Stimulated activated memory B cell treated with anti-CD40 and anti-IgM and Interleukin-4, amounts not matched to agents 10 μg/mL and 1 μg/mL and 100 μg/mL, for 72 hours (primary cell): ENCODE measurements at places on chromosomes 11 and 22.
A peak's percentile ranks its signal among the peaks of the same experiment; 100 is the strongest.

GRCh38 chr11:129896062-129896461 is 684 bp upstream of the NFRKB start:
- ATAC-seq, result no peak

GRCh38 chr11:128525411-128526243 is 61.7 kb downstream of the ETS1 start:
- ATAC-seq, result no peak

- ATAC-seq, result no peak
Observed at GRCh38 chr11:46680164-46680760, 20.2 kb downstream of the ARHGAP1 start.

DNA sequence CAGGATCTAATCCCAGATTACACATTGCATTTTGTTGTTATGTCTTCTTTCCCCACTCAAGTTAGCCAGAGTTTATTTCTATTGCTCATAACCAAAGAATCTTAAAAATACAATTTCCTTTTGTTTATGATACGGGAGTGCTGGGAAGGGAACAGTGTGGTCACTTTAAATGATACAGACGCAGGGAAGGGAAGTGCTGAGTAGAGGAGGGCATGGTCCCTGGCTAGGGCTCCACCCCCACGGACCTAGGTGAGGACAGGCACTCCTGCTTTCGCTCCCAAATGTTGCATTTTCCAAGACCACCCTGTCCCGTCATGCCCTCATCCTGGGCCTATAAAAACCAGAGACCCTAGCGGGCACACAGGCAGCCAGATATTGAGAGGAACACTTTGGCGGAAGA is 30.6 kb upstream of the NARS2 start:
- ATAC-seq, result no peak

GRCh38 chr11:34620820-34621792 is at the start of gene EHF:
EHF (plus strand) TSS chr11:34621093; CDS start chr11:34642631, 21,538 bp downstream.
- no peak for ATAC-seq

GRCh38 chr11:65014726-65015227 is 817 bp downstream of the ARL2 start:
- ATAC-seq, result no peak

DNA sequence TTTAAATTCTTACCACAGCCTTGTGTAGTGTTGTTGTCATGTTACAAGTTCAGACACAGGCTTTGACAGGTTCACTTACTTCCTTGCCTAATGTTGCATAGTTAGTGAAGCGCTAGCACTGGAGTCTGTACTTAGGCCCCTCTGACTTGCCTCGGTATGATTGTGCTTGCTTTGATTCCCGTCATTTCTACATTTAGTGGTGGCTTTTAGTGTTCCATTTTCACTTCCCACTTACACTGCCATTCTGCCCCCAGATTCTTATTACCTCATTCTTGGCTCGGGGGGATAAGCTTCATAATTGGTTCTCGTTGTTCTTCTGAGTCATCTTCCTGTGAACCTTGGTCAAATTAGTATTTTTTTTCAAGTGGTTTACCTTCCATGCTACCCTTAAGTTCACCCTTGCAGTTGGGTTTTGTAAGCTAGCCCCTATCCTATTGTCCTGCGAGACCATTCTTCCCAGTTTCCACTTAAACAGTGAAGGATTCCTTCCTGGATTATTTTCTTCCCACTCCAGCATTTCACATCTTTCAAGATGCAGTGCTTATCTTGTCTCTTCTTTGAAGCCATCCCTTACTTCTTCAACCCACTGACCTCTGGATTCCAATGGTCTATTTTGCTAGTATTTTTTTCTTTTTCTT is 68.7 kb downstream of the DDX10 start:
- peak; percentile 97 for ATAC-seq

- no peak for ATAC-seq
Observed at GRCh38 chr11:20522536-20522935, 76.9 kb upstream of the SLC6A5 start.

DNA sequence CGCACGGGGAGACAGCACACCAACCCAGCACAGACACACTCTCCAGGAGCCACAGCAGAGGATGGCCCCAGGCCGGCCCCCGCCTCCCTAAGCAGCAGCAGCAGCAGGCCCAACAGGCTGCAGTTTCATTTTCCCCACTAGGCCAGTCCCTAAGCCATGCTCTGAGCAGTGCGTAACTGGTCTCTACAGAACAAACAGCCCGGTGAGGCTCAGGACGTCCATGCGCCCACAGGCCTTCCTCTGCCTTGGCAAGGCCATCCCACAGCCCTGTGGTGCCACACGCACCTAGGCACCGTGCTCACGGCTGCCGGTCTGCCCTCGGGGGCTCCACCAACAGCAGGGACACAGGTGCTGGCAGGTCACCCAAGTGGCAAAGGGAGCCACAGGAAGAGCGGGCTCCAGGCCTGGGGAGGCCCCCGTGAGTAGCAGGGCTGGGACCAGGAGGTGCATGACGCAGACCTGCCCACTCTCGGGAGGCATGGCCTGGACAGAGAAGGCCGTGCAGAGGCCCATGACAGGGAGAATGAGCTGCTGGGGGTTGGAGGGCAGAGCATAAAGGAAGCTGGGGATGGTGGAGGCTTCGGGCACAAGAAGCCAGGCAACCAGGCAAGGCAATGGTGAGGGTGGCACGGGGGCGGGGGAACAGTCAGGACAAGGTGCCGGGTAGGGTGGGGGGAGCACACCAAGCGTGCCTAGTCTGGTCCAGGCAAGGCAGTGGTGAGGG is 1.4 kb upstream of the MOB2 start:
- ATAC-seq, result peak; percentile 66

- no peak for ATAC-seq
Observed at GRCh38 chr22:49671331-49672013, 156.2 kb downstream of the BRD1 start.

GRCh38 chr22:40019100-40019499 is 24.3 kb downstream of the FAM83F start:
- ATAC-seq, result no peak

- ATAC-seq, result no peak
Observed at GRCh38 chr11:63610604-63611394, 3.4 kb downstream of the PLAAT3 start.

DNA sequence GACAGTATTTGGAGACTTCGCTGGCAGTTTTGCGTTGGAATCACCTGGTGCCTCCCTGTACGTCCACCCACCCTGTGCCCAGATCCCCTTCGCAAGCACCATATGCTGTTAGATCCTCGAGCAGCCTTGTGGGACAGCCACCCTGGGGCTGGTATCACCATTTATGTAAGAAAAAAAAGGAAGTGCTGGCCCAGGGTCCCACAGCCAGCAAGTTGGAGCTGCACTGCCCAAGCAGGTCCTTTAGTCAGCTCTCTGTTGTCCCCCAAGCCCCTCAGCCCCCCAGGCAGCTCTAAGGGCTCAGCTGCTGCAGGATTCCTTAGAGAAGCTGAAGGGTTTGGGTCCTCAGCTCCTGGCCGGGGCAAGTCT is 80.3 kb downstream of the FBLN1 start:
- no peak for ATAC-seq

DNA sequence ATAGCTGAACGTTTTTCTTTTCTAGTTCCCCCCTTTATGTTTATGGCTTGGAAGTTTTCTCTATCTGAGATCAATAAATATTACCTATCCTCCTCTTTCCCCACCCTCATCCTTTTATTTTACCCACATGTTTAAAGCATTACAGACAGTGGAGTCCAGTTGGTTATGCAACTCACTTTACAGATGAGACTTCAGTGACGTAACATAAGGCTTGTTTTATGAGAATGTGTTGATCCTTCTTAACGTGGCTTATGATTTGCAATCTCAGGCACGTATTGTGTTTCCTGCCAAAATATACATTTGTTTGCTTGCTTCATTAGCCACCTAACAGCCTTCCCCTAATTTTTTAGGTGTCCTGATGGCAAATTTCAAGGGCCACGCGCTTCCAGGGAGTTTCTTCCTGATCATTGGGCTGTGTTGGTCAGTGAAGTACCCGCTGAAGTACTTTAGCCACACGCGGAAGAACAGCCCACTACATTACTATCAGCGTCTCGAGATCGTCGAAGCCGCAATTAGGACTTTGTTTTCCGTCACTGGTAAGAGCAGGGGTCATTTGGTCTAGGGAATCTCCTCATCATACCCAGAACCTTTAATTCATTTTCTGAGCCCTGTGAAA is 36.6 kb downstream of the TMEM45B start:
- ATAC-seq, result no peak

GRCh38 chr11:19595499-19595839 is 117.2 kb upstream of the NAV2 start:
- no peak for ATAC-seq

GRCh38 chr22:44741929-44742328 is 10.4 kb upstream of the ARHGAP8 start:
- no peak for ATAC-seq
